Fibroblast of skin of right biceps (primary cell): ENCODE measurements at places on chromosomes 4 and X.

DNA sequence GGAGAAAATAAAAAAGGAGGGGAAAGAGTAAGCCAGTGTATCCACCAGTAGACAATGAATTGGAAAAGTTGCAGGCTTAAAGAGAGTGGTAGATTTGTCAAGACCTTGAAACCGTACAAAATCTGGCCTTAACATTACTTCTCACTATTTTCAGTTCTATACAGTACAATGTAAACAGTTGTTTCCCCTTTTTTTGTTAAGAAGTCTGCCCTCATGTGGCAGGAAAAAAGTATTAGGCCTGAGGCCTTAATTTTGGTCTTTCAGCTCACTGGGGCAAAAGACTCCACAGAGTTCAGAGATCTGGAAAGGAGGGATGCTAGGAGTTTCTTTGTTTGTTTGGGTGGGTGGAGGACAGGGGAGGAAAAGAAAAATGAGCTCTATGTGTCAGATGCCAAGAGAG is 92.8 kb upstream of the CCDC160 start:
- peak; percentile 6 for DNase-seq

DNA sequence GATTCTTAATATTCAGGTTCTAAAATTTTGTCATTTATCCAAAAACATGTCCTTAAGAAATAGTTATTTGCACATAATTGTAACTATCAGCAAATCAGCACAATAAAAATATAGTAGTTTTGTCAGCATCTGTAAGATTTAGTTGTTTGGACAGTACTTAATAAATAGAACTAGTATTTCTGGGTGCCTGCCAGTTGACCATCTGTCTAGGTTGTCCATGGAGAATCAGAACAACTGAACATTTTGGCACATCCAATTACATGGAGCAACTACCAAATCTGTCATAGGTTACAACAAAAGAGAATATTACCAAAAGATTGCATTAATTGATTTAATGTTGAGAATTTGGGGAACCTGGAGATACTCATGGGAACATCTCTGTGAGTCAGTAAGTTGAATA is 305.5 kb upstream of the TACR3 start:
- no peak for DNase-seq

GRCh38 chr4:103375278-103375677 is 177.1 kb upstream of the CENPE start:
- DNase-seq: peak; percentile 18

GRCh38 chr4:91827914-91828313 is 475.9 kb upstream of the GRID2 start:
- DNase-seq: no peak

GRCh38 chrX:132648895-132649294 is 160.1 kb upstream of the MBNL3 start:
- peak; percentile 86 for DNase-seq

GRCh38 chr4:43837171-43837570 is 611.4 kb downstream of the KCTD8 start:
- DNase-seq: no peak

GRCh38 chr4:117786566-117786965 is 247.7 kb upstream of the NDST3 start:
- DNase-seq: no peak

GRCh38 chr4:125762537-125762936 is 447.8 kb downstream of the FAT4 start:
- peak; percentile 4 for DNase-seq

GRCh38 chrX:136892412-136892811 is 11.9 kb upstream of the RBMX start:
- DNase-seq: no peak

DNA sequence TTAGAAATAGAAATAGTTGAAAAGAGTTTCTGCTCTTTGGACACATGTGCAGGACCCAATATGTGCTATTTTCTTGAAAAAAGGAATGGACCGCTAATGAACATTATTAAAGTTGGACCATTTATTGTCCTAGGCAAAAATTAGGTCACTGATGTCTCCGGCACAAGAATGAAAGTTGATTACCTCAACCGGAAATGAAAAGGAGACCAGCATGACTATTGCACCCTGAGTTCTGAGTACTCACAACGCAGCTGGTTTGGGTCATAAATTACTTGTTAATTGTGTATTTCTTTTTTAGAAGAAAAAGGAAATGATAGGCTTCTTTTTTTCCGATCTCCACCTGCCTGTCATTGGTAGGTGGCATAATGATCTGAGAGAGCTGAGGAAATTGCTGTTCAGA is 232.7 kb downstream of the ARHGAP24 start:
- peak; percentile 19 for DNase-seq

DNA sequence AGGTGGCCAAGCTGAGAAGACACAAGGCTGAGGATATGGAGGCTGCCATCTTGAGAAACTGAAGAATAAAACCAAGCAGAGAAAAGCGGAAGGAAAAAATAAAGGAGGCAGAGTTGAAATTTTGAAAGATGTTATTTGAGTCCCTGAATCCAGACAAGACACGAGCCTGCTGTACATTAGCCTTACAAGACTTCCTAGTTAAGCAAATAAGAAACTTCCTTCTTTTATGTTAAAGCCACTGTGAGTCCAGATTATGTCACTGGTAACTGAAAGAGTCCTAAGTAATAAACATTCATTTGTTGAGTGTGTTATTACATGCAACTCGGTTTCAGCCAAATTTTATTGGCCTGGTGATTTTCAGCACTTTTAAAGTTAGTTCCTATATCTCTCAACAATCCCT is 30.4 kb downstream of the DRD5 start:
- no peak for DNase-seq

DNA sequence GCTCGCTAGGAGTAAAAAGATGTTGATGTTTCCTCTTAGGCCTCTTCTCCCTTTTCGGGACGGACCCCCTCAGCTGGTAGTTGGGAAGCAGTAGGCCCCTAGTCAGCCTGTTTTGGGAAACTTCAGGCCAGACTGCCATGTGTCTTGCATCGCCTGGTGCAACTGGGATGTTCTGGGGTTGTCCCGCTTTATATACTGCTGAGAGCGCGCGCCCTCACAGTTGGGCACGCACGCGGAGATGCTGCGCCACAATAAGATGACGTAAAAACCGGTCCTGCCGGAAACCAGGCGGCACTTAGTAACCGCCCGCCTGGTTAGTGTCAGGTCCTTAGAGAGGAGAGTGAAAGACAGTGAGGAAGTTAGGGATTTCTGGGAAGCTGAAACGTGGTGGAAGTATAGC is 231.3 kb upstream of the CT83 start:
- DNase-seq: no peak

DNA sequence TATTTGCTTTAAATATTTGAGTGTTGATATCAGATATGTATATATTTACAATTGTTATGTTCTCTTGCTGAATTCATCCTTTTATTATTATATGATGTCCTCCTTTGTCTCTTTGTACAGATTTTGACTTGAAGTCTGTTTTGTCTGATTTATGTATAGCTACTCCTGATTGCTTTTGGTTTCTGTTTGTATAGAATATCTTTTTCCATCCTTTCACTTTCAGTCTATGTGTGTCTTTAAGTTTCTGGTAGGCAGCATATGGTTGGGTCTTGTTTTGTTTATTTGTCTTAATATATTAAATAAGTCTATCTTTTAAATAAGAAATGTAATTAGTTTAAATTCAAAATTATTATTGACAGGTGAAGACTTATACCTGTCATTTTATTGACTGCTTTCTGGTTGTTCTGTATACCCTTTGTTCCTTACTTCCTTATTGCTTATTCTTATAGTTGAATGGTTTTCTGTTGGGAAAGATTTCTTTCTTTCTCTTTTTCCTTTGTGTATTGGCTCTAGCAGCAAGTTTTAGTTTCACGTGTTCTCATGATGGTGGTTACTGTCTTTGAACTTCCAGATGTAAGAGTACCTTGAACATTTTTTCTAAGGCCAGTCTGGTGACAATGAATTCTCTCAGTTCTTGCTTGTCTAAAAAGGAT is 31.1 kb downstream of the RAB28 start:
- no peak for DNase-seq

DNA sequence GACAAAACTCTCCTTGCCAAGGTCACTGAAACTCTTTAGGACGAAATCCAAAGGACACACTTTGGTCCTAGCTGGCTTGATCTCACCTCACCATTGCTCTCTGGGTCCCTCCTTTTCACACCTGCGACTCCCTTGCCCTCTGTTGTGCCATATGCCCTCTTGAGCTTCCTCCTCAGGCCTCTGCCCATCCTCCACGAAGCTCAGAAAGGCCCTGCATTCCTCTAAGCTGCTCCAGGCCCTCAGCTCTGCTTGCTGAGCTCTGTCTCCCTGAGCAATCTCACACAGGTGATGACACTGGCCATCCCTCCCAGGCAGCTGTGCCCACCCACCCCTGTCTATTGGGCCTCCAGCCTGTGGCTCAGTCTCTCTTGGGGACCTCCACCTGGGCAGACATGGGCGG is 10.1 kb upstream of the AFAP1 start:
- DNase-seq: no peak

DNA sequence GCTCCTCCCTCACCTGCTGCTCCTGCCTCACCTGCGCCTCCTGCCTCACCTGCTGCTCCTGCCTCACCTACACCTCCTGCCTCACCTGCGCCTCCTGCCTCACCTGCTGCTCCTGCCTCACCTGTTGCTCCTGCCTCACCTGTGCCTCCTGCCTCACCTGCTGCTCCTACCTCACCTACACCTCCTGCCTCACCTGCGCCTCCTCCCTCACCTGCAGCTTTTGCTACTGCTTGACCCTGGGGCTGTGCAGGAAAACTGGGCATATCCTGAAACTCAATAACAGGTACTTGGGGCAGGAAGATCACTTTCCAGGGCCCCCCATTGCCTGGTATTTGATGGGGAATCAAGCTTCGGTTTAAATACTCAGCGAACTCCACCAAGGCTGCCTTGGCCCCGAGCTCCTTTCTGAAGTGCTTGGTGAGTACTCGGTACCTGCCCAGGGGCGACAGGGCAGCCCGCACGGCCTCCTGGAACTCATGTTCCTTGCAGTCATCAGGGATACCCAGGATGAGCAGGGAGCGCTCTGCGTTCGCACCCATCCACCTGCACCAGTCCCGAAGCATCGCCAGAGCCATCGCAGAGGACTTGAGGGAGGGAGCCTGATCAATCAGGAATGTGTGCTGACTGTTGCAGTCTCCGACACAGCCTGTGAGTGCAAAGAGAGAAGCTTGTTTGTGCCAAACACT is 2.7 kb downstream of the PNMA6E start:
- DNase-seq: no peak

- no peak for DNase-seq
Measured at GRCh38 chrX:72062916-72063315, 68.8 kb downstream of the RTL5 start.

GRCh38 chrX:31268359-31268758 is 196.5 kb upstream of the FTHL17 start:
- peak; percentile 9 for DNase-seq

DNA sequence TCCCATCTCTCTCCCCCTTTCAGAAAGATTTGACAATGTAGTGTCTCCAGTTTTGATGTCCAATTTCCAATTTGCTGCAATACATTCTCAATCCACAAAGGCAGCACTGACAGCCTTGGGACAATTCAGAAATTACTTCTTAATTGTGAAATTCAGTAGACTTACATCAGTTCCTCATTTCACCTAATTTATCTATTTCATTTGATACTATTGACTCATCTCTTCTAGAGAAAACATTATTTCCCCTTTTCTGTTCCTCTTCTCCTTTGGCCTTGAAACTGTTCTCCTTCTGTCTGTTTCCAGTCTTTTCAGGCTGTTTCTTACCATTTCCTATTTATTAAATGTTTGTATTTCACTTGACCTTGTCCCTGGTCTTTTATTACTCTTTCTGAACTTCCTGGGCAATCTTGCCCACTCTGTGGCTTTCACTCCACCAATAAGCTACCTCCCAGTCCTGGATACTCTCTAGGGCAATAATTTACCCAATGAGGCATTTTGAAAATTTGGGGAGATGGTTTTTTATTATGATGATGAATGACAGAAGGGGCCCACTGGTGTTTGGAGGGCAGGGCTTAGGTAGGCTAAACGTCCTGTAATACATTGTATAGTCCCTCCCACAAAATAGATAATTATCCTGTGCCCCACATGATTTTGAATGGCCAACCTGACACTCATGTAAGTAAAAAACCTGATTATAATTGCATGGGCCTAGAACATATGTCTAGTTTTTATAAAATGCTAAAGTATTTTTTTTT is 498.0 kb upstream of the BOD1L1 start:
- no peak for DNase-seq

GRCh38 chr4:8153441-8153840 is 5.2 kb downstream of the ABLIM2 start:
- no peak for DNase-seq

DNA sequence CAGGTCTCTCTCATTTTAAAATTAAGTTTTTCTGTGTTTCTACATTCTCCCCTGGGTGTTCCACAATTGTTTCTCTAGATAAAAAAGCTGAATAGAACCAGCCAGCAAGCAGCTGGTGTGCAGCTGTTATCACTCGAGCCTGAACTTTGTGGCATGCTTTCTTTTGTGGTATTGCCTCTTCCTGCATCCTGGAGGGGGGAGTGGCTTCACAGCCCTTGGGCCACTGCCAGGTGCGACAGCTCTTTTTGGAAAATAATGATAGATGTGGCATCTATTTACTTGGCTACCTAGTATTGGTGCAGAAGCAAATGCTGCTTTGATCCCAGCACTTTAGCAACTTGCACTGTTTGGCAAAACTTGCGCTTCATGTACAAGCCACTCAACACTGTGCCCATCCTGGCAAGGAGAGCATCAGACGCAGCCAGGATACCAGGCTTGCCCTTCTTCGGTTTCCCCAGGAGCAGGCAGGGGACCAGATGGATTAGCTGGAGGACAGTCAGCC is 69.4 kb downstream of the HMGB2 start:
- peak; percentile 55 for DNase-seq

GRCh38 chr4:180493299-180493698 is 1749.9 kb upstream of the TENM3 start:
- no peak for DNase-seq

- peak; percentile 19 for DNase-seq
Measured at GRCh38 chr4:71237641-71238040, 101.2 kb upstream of the SLC4A4 start.

GRCh38 chrX:41090568-41091238 is 5.5 kb downstream of the USP9X start:
- DNase-seq: peak; percentile 17

GRCh38 chrX:118347736-118348135 is 1.8 kb downstream of the WDR44 start:
- DNase-seq: no peak

DNA sequence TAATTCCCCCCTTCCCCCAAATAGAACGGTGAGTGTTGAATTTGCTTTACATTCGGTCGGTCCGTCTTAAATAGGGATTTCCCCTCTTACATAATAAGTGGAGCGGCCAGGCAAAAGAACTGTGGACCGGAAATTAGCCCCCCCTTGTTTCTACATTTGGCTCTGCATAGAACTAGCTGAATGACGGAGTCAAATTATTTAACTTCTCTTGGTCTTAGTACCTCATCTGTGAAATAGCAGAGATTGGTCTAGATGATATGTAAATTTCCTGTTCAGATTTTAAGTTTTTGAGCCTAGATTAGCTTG is 1.3 kb downstream of the SPATA18 start:
- no peak for DNase-seq

DNA sequence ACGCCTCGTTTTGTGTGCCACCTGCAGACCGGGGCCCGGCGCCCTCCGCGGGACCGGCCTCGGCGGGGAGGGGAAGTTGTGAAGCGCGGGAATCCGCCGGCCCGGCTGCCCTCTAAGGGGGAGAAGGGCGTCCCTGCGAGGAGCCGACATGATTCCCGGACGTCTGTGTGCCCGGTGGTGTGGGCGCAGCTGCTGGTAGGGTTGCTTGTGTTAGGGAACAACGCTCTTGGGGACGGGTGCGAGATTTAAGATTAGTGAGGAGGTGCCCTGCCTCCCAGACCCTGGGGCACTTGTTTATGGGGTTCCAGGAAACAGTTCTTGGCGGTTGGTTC is 627 bp downstream of the CDKN2AIP start:
- peak; percentile 13 for DNase-seq
